CD4-positive, alpha-beta T cell treated with Interleukin-6 at 100 ng/mL for 8 hours (primary cell): ENCODE measurements at places on chromosomes 4 and X.
A peak's percentile ranks its signal among the peaks of the same experiment; 100 is the strongest.

- DNase-seq: no peak
Measured at GRCh38 chr4:19329631-19330030, 922.1 kb upstream of the SLIT2 start.

GRCh38 chrX:22134681-22135080, 102.6 kb downstream of the PHEX start:
- no peak for DNase-seq

DNA sequence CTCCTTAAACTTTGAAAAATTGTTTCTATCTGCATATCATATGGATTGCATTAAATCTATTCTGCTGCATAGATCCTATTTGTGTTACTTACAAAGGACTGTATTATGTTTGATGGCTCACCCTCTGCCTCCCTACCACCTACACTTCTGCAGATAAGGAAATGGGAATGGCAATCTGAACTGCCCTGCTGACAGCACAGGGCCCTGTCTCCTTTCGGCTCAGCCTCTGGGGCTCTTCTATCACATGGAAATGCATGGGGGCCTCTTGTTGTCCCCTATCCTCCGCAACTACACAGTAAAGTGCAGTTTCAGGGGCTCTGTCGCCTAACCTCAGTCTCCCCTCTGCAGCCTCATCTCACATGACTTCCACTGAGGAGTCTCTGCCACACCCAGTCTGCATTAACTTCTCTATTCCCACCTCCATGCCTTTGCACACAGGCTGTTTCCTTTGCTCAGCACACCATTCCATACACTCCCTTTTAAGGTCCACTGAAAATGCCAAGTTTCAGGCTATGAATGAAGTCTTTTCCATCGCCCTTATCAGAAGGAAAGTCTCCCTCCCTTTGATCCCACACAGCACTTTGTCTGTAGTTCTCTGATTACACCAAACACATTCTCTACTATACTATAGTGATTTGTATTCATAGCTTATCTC, 12.5 kb downstream of the RELL1 start:
- DNase-seq: no peak

GRCh38 chrX:3638280-3638873, 75.1 kb downstream of the PRKX start:
- DNase-seq: peak; percentile 18

DNA sequence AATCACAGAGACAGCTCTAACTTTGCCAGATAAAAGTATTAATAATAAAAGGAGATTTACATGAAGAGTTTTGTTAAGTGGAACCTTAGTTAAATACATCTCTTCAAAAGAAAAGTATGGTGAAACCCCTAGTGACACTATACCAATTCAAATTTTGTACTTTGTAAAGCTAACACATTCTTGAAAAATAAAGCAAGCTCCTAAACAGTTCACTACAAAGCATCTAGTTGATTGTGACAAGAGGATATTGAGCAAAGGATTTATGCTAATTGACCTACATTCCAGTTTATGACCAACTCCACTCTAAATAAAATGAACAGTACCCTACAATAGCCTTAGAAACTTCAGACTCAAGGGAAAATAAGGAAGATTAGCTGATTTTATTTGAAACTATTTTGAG, 69.4 kb upstream of the WDR17 start:
- DNase-seq: no peak

- no peak for DNase-seq
Measured at GRCh38 chrX:113274791-113275190, 434.2 kb upstream of the AMOT start.

- no peak for DNase-seq
Measured at GRCh38 chr4:47415719-47416118, 47.8 kb downstream of the COMMD8 start.

DNA sequence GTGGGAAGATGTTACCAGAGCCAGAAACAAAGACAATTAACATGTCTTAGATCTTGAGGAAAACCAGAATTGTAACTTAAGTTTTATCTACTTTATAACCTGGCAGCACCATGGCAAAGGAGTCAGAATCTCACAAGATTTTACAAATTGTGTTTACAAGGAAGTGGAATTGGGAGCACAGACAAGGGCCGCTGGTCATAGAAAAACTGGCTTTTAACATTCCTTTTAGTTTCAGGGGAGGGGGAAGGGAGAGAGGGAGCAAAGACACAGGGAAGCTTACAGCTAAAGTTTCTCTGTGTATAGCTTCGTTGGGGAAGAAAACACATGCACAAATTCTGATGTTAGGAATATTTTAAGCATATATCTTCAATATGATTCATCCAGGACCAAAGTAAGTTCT, 10.3 kb upstream of the UGT2B11 start:
- no peak for DNase-seq

DNA sequence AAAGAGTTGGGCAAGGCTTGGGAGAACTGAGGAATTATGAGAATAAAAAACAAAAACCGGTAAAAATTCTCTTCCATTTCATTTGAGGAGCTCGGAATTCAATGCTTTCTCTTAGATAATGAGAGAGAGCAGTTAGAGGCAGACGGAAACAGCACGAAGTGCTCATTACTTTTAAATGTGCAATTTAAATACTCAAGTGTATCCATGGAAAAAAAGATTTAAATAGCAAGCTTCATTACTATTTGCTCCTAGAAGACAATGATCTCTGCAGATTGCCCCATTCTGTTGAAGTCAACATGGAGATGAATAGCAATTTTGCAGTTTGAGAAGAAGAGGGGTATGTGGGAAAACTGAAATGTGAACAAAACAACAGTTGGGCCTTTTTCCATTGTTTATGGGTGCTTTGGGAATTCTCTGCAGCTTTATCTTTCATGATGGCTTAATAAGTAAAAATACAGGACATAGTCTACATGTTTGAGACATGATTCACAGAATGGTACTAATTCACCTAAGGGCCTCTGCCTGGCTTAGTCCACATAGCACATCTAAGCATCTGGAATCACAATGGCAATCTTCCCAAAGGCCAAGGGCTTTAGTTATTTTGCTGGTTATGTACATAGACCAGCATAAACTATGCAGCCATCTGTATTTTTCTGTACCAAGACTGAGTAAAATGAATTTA, 512.7 kb upstream of the FAT1 start:
- DNase-seq: no peak

GRCh38 chr4:137212601-137213000, 319.7 kb downstream of the PCDH18 start:
- no peak for DNase-seq

- no peak for DNase-seq
Measured at GRCh38 chr4:139860435-139861024, 194.9 kb downstream of the MGST2 start.

DNA sequence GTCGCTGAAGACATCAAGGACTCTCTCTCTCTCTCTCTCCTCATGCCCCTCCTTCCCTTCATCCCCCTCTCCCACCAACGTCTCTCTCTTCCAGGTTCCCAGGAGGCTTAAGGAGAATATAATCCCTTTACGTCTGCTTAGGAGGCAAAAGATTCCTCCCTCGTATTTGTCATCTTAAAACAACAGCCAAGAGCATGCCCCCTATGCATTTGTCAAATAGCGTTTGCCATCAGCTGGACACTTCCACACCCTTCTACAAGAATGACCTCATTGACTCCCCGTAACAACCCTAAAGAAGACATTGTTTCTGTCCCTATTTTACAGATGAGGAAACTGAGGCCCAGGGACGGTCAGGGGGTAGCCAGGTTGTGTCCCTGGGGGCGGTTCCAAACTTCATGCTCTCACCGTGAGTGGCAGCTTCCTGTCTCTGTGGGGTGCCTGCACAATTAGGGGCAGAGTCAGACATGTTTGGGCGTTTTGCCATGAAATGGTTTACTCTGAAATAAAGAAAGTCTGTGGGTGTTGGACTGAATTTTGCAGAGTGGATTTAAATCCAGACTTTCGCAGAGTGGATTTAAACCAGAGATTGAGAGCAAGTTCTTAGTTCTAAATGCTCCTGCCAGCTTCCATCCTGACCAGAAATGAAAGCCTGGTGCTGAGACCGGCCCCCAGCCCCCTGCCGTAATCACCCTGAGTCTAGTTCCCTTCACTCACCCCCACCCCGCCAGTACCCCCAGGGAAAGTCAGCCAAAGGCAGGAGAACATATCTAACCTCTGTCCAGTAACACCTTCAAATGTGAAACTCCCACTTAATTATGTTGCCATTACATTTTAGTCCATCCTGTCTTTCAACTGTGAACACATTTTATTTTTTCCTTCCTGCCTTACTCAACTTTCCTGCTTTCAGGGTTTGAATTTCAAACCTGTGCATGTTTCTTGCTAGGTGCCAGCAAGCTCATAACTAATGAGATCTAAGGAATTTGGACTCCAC, 44.3 kb upstream of the TBL1X start:
- DNase-seq: no peak

- DNase-seq: no peak
Measured at GRCh38 chrX:2782171-2782570, 30.3 kb downstream of the XG start.
